ENCODE measurements at places on chromosomes 16 and 17.

DNA sequence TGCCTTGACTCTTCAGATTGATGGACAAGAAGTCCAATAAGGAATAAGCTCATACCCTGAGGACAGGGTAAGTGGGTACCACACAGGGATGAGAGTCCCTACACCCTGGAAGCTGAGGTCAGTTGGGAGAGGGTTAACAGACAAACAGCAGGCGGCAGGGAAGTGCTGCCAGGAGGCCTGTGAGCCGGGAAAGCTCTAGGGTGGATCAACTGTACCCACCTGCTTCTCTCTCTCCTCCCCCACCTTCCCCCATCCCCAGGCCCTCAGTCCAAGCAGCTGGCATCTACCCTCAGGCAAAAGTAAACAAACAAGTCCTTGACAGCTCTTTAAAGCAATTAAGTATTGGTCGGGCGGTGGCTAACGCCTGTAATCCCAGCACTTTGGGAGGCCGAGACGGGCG lies 20.7 kb upstream of the MYLK3 start:
- DNase-seq: no peak

DNA sequence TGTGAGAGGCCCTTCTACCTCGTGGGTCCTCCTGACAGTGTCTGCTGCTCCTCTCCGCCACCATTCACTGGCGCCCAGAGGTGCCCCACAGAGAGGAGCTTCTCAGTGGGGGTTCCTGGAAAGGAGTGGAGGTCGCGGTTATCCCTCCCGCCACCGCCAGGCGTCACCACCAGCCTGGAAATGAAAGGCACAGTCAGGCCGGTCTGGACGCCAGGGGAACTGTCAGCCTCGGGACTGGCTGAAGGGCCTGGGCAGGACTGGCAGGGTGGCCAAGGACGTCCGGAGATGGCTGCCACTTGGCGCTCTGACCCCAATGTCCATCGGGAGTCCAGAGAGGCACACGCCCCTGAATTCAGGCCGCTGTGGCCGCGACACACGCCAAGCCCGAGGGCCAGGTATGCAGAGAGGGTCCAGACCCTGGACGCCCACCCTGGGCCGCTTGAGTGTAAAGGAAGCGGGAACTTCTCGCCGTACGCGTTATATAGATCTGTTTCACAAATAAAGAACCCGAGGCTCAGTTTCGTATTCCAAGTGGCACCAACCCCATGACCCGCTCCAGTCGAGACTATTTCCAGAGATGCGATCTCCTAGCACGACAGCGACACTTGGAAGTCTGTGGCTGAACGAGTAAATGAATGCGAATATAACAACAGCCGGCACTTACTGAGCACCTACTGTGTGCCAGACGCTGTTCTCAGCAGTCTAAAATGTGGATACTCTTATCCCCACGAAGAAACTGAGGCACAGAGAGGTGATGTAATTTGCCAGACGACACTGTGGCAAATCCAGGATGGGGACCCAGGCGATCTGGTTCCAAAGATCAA lies 7.6 kb upstream of the NXPH3 start:
- peak; percentile 75 for DNase-seq

GRCh38 chr16:84397090-84397489 lies 28.8 kb downstream of the ATP2C2 start:
- no peak for DNase-seq

GRCh38 chr16:80948886-80949493 lies 57.7 kb downstream of the CMC2 start:
- DNase-seq: no peak

DNA sequence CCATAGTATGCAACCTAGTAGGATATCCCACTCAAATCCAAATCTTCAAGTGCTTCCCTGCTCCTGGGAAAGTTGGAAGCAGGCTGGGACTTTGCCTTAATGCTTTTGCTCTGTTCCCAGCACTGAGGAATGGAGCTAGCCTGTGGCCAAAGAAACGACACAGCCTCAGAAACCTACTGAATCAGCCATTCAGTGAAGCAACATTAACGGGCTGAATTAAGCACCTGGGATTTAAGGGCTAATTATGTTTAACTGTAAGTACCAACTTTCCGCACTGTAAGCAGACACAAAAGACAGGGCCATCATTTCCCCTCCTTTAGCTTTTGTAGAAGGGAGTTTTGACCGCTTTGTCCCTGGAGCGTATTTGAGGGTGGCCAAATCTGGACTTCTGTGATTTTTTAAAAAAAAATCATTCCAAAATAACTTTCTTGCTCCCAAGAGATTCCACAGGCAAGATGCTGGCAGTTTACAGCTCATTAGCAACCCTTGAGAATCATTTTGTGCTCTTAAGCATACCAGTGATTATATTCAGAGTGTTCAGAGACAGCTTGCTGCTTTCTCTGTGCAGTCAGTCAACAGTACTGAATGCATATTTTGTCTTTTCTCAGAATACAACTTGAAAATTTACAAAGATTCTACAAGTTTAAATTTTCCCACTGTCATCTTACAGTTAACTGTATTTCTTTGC lies 17.6 kb upstream of the NOL11 start:
- no peak for DNase-seq

- DNase-seq: no peak
Measured at GRCh38 chr16:46885960-46886763, 2.0 kb downstream of the GPT2 start.

GRCh38 chr17:19346351-19347255 lies 15.9 kb downstream of the B9D1 start:
- no peak for DNase-seq

- peak; percentile 52 for DNase-seq
Measured at GRCh38 chr17:66373944-66374817, 71.8 kb downstream of the PRKCA start.

DNA sequence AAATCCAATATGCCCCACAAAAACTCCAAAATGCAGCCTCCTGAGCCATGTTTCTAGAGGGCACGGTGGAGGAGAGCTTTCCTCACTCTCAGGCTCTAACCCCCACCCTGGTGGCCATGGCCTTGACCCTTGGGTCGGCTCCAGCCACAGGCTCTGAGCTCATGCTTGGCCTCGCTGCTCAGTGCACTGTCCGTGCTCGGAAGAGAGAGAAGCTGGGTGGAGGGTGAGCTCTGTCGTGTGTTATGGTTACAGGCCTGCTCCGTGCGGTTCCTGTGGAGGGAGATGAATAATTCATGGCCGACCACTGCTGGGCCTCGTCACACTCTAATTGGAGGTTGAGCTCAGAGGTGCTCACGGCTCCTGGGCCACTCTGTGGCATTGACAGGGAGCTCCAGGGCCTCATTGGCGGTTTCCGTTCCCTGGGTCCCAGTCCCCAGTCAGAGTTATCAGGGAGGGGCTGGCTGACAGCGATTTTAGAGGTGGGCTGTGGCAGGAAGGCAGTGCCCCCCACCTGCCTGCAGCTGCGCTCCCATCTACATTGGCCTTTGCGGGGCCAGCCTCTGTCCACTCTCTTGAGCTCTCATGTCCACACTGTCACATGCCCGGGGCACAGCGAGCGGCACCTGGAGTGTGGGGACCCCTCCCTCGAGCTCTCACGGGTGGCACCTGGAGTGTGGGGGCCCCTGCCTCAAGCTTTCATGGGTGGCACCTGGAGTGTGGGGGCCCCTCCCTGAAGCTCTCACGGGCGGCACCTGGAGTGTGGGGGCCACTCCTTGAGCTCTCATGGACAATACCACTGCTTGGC lies 24.9 kb downstream of the ACSF3 start:
- no peak for DNase-seq

DNA sequence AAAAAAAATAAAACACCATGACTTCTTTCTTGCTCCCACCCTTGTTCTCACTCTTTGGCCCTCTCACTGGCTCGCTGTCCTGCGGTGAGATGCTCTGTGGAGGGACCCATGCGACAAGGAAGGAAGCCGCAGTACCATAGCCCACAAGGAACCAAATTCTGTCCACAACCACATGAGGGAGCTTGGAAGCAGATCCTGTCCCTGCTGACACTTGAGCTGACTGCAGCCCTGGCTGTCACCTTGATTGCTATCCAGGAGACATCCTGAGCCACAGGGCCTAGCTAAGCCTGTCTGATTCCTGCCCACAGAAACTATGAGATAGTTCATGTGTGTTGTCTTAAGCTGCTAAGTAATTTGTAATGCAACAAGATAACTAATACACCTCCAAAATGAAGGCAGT lies 4.8 kb upstream of the MT2A start:
- DNase-seq: no peak

GRCh38 chr16:75105306-75106061 lies 11.1 kb downstream of the LDHD start:
- DNase-seq: no peak

DNA sequence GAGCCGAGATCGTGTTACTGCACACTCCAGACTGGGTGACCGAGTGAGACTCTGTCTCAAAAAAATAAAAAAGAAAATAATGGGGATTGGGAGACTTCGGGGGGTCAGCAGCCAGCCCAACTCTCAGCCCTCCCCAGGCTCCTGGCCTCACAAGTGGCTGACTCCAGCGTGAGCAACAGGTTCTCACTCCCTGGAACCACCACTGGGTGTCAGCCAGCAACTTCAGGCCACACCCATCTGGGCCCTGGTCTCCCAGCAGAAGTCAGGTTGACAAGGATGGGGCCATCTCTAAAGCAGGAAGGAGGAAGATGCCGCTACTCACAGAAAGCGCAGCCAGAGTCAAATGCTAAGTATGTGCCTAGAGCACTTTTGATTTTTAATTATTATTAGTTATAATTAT lies 139.4 kb downstream of the C16orf78 start:
- DNase-seq: no peak

DNA sequence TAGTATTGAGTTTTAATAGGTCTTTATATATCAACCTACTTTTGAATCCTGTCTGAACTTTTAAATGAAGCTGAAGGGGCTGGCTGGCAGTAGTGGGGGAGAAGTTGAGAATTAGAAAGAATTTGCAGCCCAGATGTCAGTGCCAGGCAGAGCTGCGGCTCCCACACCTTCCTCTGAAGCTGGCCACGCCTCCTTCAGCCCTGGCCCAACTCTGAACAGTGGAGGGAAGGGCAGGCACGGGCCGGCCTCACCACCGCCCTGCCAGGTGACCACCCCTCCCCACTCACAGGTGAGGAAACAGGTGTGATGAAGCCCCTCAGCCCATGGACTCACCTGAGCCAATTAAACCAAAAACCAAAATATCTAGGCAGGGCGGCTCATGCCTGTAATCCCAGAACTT lies 87.0 kb downstream of the MGAT5B start:
- DNase-seq: no peak

DNA sequence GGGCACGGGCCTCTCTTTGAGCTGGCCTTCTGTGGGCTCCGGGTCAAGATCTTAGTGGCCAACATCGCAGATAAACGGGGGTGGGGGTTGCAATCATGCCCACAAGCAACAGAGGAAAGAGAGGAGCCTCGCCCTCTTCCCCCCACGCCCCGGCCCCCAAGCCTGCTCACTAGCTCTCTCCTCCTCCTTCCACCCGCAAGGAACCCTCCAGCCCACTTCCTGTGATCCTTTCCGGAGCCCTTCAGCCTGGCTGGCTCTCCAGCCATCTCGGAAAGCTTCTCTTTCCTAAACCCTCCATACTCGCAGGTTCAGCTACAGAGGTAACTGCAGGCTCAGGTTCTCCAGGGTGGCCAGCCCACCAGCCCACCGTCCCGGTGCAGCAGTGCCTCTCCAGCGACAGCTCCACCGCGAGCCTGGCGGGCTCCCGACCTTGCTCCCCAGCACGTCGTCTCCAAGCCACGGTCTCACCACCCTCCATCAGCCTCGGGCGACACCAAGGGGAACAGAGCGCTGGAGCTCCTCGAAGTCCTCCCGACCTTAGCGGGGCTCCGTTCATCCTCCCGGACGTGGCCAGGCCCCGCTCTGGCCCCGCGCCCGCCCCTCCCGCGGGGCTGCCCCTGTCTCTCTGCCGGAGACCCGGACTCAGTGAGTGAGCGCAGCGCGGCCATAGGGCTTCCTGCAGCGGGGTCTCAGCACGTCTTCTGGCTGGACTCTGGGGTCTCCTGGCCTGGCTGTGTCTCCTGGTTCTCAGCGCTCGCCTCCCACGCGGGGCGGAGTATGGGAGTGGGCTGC lies 12.9 kb upstream of the ODF4 start:
- no peak for DNase-seq

- DNase-seq: no peak
Measured at GRCh38 chr16:85461022-85461813, 151.9 kb upstream of the GSE1 start.

DNA sequence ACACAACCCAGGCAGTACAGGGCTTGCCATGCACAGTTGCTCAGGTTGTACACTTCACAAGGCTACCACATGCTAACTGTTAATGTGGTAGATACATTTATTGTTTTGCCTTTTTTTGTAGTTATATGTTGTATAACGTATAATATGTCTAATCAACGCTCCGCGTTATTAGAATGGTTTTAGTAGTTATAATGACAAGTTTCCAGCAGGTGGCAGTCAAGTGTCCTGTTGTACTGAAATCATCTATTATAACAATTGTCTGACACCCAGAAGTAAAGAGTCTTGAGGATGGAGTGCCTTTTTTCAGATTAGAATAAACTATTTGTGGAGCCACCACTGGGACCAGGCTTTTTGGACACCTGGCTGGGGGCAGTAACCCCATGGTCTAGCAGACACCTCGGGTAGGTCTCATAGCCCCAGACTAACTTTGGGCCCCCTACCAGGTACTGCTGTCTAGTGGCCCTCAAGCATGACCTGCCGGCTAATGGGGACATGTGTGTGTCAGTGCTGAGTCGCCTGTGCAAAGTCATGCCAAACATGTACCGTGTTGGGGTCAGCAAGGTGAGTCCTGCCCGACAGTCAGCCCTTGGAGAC lies 32.8 kb downstream of the MYO15A start:
- no peak for DNase-seq

- DNase-seq: no peak
Measured at GRCh38 chr17:80362428-80363119, 52.4 kb upstream of the ENDOV start.

Data from activated naive CD4-positive, alpha-beta T cell (primary cell).